ENCODE measurements at places on chromosomes 3 and 15.

- no peak for DNase-seq
These were observed 22.7 kb downstream of the MGLL start for GRCh38 chr3:127799476-127800222.

DNA sequence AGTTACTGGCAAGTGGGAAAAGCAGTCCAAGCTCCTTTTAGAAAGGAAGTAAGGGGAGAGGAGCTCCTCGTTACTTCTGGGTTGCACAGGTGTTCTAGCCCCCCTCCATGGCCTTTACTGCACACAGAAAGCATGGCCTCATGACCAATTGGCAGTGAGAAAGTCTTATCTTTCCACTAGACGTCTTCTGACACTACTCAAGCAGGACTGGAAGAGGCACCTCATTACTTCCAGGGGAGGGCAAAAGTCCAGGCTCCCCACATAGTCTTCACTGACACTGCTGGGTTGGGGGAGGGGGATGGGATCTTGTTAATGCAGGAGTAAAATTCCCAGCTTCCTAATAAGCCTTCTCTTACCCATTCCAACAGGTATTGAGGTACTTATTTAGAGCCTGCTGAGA lies 27.6 kb upstream of the TM2D3 start:
- no peak for DNase-seq

DNA sequence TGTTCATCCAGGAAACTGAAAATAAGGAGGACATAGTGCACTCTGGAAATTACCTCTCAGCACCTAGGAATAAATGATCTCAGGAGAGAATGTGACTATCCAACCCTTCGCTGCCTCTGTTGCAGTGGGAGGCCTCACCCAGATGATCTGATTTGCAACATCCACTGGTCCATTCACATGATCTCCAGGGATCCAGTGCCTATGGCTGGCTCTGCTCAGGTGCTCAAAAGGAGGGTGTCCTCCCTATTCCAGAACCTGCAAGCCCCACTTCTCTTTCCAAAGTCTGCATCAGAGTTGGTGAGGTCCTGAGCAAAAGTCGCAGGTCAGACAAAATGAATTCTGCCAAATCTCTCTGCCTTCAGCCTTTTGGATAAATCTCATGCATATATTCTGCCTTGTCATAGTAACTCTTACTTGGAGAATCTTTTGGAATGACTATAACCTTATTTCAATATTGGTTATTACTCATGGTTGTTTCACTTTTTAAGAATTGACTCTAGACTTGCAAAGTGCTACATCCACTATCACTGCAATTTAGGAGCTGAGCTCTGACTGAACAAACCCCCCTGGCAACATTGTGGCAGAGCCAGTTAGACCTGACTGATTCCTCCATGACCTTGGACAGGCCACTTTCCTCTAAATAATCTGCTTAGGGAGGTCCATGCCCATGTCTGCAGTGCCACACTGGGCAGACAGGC lies 295.1 kb downstream of the EPHB1 start:
- DNase-seq: no peak

GRCh38 chr3:121601212-121601812 lies 8.1 kb downstream of the FBXO40 start:
- no peak for DNase-seq

DNA sequence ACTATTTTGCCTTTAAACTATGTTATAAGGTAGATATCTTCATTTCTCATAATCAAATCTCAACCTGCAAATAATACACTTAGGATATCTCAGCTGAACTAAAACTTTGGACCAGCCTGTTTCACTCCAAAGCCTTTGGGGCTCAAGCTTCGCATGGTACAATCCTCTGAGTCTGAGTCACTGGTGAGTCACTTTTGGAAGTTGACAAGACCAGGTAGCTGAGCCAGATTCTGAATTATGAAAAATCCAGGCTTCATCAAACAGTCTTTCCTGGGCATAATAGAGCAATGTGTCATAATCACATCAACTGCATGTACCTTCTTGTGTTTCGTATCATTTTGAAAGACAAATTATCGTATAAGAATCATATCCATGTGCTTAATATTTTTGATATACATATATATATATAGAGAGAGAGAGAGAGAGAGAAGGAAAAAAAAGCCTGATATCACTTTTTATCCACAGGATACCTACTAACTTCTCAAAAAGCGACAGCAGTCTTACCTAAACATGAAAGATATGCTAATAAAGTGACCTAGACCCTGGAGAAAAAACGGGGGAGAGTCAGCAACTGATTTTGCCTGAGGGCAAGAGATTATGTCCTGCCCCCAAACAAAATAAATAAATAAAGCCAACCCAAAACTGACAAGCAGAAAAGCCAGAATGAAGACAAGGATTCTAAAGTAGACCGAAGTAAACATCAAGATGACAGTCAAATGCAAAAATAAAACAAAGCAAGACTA lies 263.9 kb upstream of the TGFBR2 start:
- no peak for DNase-seq

DNA sequence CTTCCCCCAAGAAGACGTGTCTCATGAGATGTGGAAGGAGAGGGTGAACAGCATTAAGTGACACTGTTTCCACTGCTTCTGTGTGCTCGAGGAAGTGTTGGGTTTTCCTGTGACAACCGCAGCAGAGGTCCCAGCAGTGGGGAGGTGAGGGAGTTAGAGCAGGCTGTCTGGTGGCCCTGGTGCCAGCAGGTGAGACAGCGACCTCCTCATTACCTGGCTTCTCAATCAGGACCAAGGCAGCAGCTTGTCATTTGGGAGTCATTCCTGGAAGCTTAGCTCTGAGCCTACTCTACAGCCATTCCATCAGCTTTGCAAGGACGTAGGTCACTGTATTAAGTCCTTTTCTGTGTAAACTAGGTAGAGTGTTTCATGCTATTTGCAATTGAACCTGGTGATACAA lies 63.3 kb upstream of the RGMA start:
- no peak for DNase-seq
